ENCODE measurements at places on chromosomes 4 and X.

- DNase-seq: no peak
These were observed 133.0 kb upstream of the TMLHE start for GRCh38 chrX:155745792-155746191.

GRCh38 chrX:42109428-42109827, 186.1 kb upstream of the CASK start:
- no peak for DNase-seq

DNA sequence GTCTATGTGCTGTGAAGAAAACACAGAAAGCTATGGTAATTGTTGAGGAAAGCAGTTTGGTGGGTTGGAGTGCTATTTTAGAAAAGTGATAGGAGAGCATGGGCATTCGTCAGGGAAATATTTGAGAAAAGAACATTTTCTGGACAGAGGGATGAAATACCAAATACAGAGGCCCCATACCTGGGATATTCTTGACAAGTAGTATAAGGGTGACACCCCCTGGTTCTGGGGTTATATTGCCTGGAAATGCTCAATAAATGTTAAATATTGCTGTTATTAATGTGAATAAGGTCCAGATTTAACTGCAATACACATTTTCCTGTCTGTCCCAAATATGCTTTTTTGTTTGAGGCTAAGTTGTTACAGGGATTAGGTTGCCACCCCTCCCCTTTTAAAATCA, 42.9 kb downstream of the WWC2 start:
- no peak for DNase-seq

GRCh38 chrX:139720136-139720535, 12.2 kb upstream of the MCF2 start:
- DNase-seq: no peak

Measured in activated CD4-positive, alpha-beta T cell treated with anti-CD3 and anti-CD28 coated beads for 4 hours (primary cell).